ENCODE measurements at places on chromosomes 2 and 18.

- DNase-seq, result no peak
These were observed 172.8 kb downstream of the RNF144A start for GRCh38 chr2:7089898-7090510.

DNA sequence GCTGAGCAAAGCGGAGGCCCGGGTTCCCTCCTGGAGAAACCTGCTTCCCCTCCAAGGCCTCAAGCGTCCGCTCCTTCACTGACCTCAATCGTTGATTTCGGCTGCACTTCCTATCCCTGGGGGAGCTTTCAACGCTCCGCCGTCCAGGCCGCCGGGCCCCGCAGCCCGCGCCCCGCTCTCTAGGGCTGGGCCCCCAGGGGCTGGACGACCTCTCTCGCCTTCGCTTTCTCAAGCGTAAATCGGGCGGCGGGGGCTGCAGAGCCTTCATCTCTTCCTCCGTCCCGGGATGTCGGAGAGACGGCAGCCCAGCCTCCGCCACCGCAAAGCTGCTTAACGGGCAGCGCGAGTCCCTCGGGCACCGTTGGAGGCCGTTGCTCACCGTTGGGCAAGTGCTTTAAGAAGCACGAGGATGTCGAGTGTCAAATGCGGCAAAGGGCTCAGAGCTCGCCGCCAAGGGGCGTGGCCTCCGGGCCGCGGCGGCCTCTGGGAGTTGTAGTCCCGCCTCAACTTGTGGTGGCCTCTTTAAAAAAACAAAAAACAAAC, 8.5 kb downstream of the HES6 start:
- DNase-seq, result peak; percentile 79

DNA sequence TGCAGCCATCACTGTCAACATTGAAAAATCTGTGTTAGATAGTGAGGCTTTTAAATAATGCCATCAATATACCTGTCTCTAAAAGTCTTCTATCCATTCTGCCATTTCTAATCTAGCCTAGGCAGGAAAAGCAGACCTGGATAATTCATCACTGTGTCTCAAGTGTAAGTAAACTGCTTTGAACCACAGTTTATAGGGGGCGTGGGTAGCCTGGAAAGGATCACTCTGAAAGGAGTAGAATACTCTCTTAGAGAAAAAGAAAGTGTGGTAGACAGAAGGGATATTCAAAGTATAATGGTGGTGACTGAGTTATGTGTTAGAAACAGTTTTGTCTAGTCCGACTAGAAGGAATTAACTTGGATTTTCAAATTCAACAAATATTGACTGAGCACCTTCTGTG, 40.8 kb downstream of the CERS6 start:
- DNase-seq, result peak; percentile 65

DNA sequence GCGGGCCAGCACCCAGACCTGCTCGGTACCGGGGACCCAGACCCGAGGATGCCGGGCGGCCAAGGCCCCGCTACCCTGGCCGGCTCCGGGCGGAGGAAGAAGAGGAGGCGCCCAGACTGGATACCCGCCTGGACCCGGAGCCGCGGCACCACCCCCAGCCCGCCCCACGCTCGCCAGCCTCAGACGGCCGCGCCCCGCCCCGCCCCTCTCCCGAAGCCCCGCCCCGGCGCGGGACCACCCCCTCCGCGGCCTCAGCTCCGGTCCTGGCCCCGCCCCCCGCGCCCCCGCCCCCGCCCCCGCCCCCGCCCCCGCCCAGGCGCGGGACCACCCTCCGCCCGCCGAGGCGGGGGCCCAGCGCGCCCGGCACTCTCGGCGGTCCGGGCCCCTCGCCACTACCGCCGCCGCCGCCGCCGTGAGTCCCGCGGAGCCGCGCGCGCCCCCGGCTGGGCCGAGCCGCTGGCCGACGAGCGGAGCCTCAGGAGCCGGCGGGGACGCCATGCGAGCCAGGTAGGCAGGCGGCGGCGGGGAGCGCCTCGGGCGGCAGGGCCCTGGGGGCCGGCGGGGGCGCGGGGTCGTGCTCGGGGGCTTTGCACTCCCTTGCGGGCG, at the start of gene SH3BP4:
TSS of gene SH3BP4 (plus strand) at position 354 of the 606 bp plus-strand sequence. CDS start 82,986 bp downstream, outside the sequence.
- peak; percentile 92 for DNase-seq

DNA sequence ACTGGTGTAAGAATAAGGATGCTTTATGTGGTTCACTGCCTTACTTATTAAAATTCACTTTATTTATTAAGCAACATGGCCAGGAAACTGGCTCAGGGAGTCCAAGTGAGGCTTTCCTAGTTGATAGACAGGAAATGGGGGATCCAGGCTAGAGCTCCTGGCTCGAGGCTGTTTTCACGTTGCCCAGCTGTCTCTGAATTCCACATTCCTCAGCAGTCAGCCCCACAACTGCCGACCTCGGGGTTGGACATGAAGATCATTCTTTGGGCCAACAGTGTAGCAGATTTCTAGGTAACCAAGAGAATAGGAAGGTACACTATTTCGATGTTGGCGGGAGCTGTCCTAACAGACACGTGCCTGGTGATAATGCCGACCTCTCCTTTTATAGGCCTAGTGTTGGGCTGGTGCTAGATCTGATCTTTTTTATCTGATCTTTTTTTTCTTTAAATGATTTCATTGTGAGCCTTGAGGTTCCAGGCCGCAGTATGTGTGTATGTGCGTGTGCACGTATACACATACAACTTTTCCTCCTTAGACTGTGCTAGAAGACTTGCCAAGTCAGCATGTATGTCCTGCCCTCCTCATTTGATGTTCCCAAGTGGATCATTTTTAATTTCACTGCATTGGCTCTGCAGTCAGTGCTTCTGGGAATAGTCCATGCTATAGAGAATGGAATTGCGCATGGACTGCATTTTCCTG, 103.5 kb downstream of the CABLES1 start:
- peak; percentile 73 for DNase-seq

DNA sequence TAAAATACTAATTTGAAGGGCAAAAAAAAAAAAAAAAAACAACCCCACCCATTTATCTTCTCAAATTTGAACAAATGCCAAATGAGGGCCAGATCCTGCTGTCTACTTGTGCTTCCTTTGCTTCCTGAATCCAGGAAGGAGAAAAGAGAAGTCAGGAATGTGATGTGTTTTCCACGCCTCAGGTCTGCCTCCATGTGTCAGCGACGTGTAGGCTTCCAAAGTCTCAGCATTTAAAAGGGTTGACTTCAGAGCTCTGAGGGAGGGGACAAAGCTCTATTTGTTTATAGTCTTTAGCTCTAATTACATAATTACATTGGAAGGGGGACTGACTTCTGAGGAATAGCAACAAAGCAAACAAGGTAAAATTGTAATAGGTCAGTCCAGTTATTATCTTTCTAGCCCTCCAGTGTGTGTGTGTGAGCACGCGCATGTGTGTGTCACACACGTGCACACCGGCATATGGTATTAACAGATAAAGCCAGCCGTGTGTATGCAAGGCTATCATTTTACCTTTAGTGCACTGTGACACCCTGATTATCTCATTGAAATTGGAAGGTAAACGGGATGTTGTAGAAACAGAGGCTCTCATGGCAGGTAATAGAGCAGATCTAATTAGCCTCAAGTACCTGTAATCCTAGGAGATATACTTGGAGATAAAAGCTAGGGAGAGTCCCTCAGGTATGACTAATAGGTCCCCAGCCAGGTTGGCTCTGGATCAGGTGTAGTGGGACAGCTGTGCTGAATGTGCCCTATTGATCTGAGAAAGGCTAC, 911.4 kb upstream of the ZEB2 start:
- DNase-seq, result peak; percentile 75

DNA sequence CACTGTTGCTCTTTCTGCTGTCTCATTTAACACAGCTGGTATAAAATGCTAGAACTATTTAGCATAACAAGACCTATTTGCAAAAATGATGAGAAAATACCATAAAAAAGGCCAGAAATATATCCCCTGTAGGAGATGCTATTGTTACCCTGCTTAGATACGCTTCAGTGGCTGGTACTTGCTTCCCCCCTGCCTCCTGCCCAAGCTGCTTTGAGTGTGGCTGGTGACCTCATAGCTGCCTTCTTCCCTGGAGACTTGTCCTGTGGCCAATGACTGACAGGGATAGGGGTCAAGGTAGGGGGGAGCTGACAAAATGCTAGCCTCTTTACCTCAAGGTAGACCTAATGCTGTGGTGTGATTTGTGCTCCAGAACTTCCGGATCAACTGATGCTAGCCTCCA, 150.2 kb upstream of the ZEB2 start:
- DNase-seq, result no peak

DNA sequence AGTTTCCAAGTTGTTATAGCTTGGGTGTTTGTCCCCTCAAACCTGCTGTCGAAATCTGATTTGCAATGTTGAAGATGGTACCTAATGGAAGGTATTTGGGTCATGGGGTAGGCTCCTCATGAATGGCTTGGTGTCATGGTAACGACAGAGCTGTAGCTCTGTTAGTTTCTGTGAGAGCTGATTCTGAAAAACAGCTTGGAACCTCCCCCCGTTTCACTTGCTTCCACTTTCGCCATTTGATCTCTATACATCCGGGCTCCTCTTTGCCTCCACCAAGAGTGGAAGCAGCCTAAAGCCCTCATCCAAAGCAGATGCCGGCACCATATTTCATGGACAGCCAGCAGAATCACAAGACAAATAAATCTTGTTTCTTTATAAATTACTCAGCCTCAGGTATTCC, 1035.1 kb upstream of the SLC39A10 start:
- no peak for DNase-seq

GRCh38 chr2:69279931-69280681, 106.9 kb downstream of the GFPT1 start:
- DNase-seq, result no peak

Measured in islet precursor cell (in vitro differentiated cells).